ENCODE measurements at places on chromosomes 13 and 19.

- no peak for DNase-seq
These were observed 17.8 kb upstream of the MIR17HG start for GRCh38 chr13:91329733-91330132.

DNA sequence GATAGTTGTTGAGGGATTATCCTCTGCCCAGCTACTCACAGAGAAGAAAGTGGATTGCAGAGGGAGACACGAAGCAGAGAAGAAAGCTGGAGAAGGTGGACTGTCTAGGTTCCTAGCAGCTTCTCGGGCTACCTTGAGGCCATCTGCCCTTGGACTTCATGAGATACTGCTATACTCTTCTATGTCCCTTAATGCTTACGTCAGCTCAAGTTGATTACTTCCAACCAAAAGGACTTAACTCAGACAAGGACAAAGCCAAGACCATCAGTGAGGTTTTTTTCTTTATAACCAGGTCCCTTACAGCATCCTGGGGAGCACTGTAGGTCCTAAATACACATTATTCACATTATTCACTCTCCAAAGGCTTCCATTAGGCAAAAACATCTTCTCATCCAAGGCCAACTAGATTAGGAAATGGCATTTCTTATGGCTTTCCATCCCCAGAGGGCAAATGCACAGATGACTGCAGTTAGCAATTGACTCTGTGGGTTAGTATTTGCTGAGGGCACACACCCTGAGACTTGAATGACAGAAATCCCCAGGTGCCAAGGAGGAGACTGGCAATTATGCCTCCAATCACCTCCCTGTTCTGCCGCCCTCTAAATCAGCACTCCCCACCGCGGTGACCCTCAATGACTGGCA, 4.1 kb upstream of the UBE2L5 start:
- no peak for DNase-seq

DNA sequence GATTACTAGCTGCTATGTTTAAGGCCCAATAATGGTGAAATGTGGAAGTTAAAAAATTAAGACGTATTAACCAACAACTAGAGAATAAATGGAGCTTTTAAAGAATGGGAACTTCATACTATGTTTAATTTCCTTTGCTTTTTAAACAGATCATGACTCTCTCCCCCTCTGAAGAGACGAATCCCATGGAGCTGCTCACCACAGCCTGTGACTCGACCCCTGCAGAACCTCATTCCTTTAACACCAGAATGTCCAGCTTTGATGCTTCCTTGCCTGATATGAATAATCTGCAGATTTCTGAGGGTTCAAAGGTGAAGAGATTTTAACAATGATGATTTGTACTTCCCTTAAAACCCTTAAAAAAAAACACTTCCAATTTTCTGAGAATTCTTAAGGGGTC, 53.0 kb downstream of the ZAR1L start:
- no peak for DNase-seq

DNA sequence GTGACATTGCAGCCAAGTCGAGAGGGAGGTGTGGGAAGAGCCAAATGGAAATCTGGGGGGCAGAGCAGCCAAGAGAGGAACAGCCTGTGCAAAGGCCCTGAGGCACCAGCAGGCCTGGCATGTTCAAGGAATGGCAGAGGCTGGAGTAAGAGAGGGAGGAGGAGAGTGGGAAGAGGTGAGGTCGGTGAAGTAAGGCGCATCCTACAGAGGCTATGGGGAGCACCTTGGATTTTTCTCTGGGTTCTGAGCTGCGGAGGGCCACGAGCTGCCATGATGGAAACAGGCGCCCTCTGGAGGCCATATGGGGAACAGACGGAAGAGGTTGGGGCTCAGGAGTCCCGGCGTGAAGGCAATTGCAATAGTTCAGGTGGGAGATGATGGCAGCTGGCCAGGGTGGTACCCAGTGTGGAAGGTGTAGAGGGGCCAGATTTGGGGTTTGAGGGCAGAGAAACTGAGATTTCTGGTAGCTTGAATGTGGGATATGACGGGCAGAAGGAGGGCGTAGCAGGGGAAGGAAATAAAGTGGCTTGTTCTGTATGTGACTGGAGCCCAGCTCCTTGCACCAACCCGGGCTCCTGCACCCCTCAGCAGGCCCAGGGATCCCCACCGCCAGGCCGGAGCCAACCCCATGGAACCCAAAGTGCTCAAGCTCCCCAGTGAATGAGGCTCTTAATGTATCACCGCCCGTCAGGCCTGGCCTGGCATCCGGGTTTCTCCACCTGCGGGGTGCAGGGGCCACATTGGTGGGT, 20.5 kb upstream of the STRN4 start:
- DNase-seq, result no peak

GRCh38 chr19:49672131-49672919, 4.7 kb upstream of the PRMT1 start:
- peak; percentile 91 for DNase-seq

Data from adipocyte (in vitro differentiated cells).